Coronary artery (tissue), 2 donors: ENCODE measurements at places on chromosomes 2 and 18.
A peak's percentile ranks its signal among the peaks of the same experiment; 100 is the strongest.

DNA sequence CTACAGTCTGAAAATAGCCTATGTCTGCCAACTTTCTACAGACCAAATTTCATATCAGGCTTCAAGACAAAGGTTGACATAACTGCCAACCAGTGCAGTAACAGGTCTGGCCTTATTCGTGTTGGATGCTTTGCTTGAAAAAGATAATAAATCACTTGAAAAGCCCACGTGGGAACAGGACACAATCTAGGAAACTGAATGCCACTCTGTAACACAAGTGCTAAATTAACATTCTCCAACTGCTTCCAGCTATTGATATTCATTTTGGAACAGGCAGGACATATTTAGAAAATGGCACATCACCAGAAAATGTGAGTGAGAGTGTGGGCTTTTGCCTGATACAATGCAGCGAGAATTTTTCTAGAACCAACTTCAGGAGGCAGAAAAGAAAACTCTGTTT lies 165.9 kb upstream of the CCDC150 start:
- DNase-seq = no peak

DNA sequence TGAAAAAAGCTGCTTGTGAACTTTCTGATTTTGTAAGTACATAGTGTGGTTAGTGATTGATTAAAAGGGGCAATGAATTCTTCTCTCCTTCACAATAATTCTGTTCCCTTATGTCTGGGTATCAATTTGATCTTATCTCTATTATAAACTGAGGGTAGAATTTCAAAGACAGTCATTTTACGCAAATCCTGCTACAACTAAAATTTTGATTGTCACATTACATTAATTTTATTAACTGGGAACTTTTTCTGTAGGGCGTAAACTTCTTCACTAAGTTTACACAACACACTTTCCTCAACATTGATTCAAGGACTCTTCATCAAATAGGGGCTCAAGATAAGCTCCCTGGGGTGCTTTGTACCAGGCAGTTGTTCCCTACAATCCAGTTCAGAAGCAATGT lies 5.0 kb upstream of the SLC8A1 start:
- DNase-seq = no peak

DNA sequence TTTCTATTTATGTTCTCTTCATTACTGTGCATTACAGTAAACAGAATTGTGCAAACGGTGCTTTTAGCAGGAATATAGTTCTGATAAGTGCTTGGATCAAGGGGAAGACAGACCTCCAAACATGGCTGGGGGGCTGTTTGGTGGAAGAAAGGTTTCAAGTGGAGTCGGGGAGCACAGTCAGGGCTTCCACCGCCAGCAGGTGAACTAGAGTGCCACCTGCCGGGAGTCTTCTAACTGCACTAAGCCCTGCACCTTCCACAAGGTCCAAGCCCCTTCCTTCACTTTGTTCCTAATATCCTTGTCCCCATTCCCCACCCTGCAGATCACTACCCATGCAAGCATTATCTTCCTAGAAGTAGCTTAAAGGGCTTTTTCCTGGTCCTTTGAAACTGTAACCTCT lies 11.1 kb downstream of the ONECUT2 start:
- DNase-seq = no peak

GRCh38 chr18:70415823-70416488 lies 127.1 kb downstream of the SOCS6 start:
- no peak for DNase-seq

DNA sequence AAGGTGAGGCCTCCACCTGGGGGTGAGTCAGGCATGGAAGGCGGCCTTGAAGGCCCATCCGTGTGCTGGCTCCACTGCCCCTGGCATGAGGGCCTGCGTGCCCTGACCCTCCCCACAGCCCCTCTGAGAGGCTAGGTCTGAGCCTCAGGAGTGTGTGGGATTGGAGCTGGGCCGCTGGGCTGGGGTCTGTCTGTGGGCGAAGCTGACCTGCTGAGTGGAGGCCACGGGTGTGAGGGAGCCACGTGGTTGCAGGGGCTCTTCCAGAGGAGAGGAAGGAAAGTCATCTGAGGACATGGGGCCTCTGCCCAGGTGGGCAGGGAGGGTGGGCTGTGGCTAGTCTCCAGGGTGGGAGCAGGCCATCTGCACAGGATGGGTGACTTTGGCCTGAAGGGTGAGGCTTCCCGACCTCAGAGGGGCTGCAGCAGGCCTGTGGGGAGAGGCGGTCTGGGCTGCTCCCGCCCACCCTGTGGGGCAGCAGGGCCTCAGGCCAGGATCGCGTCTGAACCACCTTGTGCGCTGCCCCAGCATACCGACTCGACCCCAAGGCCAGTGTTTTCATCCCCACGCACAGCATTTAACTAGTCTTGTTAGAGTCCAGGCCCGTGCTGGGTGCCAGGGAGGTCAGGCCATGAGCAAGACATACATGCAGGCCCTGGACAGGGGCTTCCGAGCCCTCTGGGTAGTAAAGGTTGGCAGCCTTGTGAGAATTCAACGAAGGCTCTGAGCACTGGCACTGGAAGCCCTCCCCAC lies 11.2 kb downstream of the ARHGEF4 start:
- no peak for DNase-seq

GRCh38 chr2:158734442-158734841 lies 60.7 kb upstream of the DAPL1 start:
- DNase-seq = no peak

DNA sequence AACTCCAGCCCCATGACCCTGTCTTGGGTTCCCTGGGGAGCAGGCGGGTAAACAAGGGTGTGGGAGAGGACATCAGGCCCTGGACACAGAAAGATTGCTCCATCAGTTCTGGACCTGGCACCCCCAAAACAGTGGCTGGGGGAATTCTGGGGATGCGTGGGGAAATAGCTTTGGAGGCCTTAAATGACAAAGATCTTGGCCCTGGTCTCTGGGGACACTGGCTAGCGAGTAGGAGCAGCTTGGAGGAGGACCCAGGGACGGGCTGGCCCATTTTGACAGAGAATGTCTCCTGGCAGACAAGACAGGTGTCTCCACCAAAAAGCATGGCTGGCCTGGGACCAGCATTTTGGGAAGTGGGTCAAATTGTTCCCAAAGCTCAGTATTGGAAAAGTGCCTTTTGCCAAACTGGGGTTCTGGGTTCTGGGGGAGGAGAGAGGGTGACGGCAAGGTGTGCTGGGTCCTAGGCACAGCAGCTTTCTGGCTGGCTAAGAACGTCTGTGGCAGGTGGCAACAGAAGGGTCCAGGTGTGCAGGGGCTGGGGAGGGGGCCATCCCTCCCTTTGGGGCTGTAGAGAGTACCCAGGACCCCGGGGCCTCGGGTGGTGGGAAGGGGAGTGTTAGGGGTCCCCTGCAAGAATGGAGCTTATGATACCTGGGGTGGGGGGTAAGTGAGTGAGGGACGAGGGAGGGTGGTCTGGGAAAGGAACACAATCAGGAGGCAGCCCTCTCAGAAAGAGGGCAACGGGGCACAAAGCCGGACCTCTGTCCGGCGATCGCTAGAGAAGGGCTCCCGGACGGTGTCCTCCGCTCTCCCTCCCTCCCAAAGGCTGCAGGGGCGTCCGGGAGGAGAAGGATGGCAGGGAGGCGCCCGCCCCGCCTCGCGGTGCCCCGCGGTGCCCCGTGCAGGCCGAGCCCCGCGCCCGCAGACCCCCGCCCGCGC lies 556 bp downstream of the CYRIA start:
- DNase-seq = no peak

GRCh38 chr18:56380685-56381084 lies 257.7 kb downstream of the TXNL1 start:
- DNase-seq = no peak

GRCh38 chr2:202327858-202328257 lies 48.3 kb upstream of the BMPR2 start:
- no peak for DNase-seq

GRCh38 chr18:6672821-6673308 lies 56.7 kb upstream of the ARHGAP28 start:
- no peak for DNase-seq

GRCh38 chr2:124698979-124699565 lies 674.0 kb downstream of the CNTNAP5 start:
- DNase-seq = no peak

DNA sequence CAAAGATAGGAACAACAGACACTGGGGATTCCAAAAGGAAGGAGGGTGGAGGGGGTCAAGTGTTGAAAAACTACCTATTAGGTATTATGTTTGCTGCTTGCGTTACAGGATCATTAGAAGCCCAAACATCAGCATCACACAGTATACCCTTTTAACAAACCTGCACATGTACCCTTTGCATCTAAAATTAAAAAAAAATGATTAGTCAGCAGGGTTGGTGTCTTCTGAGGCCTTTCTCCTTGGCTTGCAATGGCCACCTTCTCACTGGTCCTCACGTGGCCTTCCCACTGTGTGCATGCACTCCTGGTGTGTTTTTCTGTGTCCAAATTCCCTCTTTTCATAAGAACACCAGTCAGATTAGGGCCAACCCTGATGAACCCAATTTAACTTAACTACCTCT lies 5.6 kb upstream of the IMPA2 start:
- no peak for DNase-seq

DNA sequence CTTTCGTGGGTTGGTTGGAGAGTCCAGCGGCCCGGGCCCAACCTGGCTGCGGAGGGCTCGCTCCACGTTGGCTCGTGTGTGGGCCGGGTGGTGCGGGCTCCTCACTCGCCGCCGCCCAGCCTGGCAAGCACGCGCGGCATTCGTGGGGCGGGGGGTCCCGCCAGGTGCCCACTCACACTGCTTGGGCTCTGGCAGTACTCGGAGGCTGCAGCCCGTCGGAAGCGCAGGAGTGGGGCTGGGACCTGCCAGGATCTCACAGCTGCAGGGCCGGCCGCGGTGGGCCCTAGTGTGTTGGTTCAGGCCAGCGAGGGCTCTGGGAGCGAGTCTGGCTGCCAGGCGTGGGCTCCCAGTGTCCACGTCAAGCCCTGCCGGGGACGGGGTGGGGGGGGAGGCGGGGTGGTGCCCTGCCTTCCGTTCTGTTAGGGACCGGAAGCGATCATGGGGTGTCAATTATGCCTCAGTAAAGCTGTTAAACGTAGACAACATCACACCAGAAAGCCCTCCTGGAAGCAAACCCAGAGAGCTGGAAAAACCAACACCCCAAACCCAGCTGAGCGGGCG lies 1.0 kb upstream of the HS6ST1 start:
- DNase-seq = peak; percentile 73

- no peak for DNase-seq
These were observed 2.3 kb downstream of the EGR4 start for GRCh38 chr2:73291093-73291460.
